NAMALWA (cell line): ENCODE measurements at places on chromosomes 3 and 15.

- peak; percentile 83 for DNase-seq
Measured at GRCh38 chr3:168096210-168096652, 507 bp upstream of the GOLIM4 start.

GRCh38 chr3:125292015-125292414 lies 79.5 kb upstream of the SLC12A8 start:
- no peak for DNase-seq

- DNase-seq = no peak
Measured at GRCh38 chr15:90914305-90915080, 11.4 kb downstream of the MAN2A2 start.

- DNase-seq = peak; percentile 64
Measured at GRCh38 chr3:59374818-59375211, 325.0 kb upstream of the CFAP20DC start.

DNA sequence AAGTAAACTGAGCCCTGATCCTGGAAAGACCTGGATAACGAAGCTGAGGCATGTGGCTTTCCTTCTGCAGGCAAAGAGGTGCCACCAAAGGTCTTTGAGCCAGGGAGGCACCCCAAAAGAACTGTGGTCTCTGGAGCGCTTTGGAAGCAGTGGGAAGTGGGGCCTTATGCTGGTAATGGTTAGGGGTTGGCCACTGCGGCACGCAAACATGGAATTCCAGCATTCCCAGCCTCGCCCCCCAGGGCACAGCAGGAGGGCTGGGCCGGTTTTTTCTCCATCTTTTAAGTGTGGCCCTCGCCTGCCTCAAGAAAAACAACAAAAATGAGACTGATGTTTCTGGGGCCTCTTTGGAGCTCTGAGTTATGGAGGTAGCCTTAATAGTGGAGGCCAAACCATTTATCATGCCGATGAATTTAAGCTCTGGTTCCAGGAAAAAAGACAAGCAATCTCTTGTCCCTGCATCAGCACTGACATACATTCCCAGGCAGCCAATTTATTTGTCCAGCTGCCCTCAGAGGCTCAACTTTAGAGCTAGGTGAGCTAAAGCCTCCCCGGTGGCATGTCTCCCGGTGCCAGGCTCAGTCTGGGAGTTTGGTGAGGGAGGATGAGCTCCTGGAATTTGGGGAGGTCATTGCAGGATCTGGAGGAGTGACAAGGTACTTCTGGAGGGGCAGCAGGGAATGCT lies 109.0 kb downstream of the TLE3 start:
- no peak for DNase-seq

- DNase-seq = no peak
Measured at GRCh38 chr3:9402410-9403228, 5.2 kb downstream of the SETD5 start.

DNA sequence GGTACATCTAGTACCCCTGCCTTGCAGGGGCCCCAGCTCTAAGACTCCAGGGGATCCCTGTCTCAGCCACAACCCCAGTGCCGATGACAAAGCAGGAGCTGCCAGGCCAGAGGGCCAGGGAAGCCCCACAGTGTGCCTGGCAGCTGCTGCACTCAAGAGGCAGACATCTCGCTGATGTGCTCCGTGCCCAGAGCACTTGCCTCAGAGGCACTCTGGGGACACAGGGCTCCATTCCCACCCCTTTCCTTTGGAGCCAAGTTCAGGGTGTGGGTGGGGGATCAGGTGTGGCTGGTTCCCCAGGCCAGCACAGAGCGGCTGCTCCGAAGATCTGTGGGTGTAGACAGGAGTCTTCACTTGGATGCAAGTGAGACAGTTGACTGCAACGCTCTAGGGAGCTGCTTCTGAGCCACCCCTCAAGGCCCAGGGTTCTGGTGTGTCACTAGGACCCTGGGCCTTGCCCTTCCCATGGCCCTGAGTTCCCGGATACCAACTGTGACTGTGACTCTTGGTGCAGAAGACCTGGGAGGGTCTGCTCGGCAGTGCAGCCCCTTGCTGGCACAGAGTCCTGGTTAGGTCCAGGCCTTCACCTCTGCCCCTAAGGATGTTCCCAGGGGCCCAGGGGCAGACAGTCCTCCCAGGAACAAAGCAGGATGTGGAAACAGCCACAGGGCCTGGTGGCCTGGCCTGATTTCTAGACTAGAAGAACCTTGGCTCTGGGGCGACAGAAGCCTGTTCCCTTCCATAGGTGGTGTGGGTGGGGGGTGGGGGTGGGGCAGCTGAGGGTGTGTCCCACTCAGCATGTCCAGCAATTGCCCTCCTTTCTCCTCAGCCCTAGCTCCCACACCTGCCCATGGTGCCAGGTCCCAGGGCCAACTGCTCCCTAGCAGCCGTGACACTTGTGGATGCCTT lies 2.5 kb downstream of the NT5DC2 start:
- no peak for DNase-seq

DNA sequence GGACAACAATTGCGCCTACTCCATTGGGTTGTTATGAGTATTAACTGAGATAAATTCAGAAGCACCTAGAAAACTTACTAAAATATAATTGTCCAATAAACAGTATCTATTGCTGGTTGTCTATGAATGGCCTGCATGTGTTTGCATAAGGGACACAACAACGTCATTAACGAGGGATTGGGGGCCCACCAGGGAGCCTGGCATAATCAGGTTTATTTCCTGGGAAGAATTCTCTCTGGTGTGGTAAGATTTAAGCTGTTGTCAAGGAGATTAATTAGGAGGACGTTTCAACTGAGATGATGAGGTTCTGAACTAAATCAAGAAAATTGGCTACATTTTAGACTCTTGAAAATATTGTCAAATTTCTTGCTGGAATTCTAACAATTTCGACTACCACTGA lies 176.1 kb upstream of the CDIN1 start:
- DNase-seq = no peak

DNA sequence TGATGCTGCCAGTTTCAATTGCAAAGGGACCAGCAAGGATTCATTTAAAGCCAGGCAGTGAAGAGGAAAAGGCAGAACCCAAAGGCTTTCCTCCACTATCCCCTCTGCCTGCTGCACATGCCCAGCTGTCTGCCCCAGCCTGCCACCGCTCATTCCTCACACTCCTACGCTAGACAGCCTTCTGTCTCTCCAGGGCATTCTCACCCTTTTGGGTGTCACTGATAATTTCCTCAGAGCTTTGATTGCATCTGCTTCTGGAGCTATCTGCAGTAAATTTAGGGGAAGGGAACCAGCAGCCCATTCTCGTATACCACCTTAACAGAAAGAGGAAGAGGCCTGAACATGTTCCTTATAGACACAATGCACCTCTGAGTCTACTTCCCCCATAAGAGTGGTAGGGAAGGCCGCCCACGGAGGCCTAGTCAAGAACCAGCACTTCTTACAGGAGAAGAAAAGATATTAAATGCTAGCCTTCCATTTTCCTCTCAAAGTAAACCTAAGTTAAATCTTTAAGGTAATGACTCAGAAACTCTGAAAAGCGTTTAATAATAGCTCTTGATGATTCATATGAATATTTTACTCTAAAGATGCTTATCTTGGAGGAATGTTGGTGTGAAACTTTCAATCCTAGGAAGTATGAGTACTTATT lies 20.9 kb downstream of the NUDT16 start:
- DNase-seq = no peak

DNA sequence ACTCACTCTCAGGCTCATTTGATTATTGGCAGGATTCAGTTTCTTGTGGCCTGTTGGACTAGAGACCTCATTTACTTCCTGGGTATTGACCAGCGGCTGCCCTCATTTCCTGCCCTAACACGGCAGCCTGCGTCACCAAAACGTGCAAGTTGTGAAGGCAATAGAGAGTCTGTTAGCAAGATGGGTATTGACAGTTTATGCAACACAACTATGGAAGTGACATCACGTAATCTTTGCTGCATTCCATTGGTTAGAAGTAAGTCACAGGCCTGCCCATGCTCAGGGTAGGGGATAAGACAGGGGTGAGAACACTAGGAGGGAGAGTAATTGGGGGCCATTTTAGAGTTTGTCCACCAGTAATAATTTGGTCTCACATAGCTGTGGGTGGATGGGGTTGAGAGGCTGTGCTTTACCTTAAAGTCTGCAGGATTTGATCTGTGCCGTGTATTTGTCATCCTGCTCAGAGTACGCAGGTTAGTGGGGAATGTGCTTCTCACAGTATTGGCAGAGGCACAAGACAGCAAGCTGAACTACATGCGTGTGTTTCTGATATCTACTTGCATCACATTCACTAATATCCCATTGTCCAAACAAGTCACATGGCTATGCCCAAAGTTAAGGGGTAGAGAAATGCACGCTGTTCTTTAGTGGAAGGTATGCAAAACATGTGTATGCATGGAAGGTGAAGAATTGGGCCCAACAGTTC lies 83.3 kb downstream of the EDEM1 start:
- no peak for DNase-seq

DNA sequence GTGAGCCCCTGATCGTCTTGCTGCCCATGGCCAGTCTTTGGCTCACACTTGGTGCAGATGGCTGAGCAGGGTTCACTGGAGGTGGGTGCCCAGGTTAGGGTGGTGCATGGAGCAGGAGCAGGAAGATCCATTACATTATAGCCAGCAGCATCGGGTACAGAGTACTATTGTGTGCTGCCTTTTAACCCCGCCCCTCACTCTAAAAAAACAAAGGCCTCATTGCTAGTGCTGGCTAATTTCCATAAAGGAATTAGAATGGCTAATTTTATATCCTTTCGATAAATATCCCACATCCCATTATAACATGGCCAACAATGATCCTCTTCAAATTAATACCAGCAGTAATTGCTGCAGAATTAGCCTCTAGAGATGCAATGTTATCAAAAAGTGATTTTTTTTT lies 45.8 kb upstream of the PPP4R2 start:
- no peak for DNase-seq

DNA sequence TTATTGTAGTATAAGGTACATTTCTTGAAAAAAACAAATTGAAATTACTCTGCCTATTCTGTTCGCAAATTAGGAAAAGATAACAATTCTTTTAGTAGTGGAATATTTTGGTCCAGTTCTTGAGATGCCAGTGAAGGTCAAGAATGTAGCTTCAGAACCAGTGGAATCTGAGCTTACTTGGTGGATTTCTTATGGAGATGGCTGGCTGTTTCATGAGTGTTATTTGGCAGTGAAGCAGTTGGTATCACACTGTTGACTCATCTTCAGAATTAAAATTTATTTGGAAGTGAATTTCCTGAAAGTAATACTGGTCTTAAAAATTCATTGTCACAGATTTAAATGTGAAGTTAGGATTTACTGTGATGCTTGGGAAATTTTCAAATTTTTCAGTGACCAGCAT lies 19.1 kb downstream of the RNF13 start:
- no peak for DNase-seq

DNA sequence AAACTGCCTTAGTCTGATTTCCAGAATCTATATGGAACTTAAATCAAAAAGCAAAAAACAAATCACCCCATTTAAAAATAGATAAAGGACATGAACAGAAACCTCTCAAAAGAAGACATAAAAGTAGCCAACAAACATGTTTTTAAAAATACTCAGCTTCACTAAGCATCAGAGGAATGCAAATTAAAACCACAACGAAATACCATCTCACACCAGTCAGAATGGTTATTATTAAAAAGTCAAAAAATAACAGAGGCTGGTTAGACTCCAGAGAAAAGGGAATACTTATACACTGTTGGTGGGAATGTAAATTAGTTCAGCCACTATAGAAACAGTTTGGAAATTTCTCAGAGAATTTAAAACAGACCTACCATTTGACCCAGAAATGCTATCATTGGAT lies 367.9 kb downstream of the ZIC4 start:
- DNase-seq = no peak

GRCh38 chr3:123847209-123847608 lies 36.9 kb downstream of the MYLK start:
- no peak for DNase-seq

DNA sequence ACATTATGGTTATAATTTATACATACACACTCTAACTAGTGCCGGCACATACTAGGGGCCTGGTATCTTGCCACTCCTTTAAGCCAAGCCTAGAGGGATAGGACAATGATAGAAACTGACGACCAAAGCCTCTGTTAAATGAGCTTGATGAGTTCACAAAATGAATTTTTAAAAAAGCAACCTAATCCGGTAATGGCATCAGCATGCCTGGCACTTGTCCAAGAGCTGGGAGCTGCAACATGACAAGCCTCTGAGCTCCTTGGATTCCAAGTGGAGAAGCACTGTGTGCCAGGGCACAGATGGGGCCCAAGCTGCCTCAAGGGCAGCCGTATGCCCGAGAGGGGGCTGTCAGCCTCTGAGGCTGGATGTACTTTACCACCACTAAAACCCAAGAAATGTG lies 9.7 kb downstream of the ETV5 start:
- DNase-seq = no peak

- no peak for DNase-seq
Measured at GRCh38 chr3:192161661-192162060, 565.7 kb downstream of the FGF12 start.

GRCh38 chr15:91429973-91430372 lies 329.9 kb downstream of the SV2B start:
- DNase-seq = no peak

DNA sequence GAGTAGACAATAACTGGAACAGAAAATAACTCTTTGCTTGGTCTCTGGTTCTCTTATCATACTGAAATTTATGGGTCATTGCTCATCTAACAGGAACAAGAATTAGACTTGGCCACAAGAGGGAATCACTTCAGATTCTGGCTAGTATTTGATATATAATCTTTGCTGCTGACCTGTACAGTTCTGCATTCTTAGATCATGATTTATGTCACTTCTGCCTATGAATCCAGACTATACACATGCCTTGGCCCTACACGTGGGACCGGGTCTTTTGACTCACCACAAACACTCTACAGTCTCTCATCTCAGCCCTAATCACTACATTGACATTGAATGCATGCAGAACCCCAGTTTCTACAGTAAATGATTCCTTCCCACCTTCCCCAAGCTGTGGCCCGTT lies 162.5 kb upstream of the SOX2 start:
- DNase-seq = no peak

- no peak for DNase-seq
Measured at GRCh38 chr3:155805204-155805801, 775 bp downstream of the C3orf33 start.

- no peak for DNase-seq
Measured at GRCh38 chr15:40322531-40323238, 807 bp upstream of the INAFM2 start.

- no peak for DNase-seq
Measured at GRCh38 chr3:56939834-56940233, 120.6 kb upstream of the SPATA12 start.

DNA sequence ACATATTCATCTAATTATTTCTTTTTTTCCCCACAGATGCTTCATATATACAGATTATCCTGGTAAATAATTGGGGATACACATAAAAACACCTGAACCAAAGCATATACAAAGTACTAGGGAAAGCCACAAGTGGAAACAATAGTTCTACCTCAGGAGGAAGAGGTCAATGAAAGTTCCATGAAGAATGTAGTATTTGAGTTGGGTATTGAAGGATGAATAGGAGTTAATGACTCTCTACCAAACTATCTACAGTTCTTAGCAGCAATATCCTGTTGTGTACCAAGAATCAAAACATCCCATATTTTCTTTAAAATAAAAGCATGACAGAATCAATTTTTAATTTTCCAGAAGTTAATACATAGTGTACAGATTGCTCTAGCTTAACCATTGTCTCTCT lies 78.9 kb downstream of the STAC start:
- DNase-seq = no peak
